ENCODE measurements at places on chromosomes 13 and 19. TPM values are rescaled to one million over a fixed set of nuclear protein-coding genes. Genes with fewer than 3 reads are reported as not detected.
A peak's percentile ranks its signal among the peaks of the same experiment; 100 is the strongest.

Gene LIM2
- total RNA-seq: not detected

Gene C1QTNF9B
- total RNA-seq: not detected

Gene ACER1
- total RNA-seq: not detected

Gene ZNF85
- 5.5 TPM for total RNA-seq

Gene LIN7B
- 10.2 TPM for total RNA-seq

Gene CEACAM16
- not detected for total RNA-seq

Gene PGLYRP2
- total RNA-seq: not detected

Gene TLE2
- 0.15 TPM for total RNA-seq

Gene PRODH2
- total RNA-seq: not detected

GRCh38 chr19:46193678-46194077, 35.9 kb upstream of the IGFL1 start:
- peaks cover 61% of the 10 kb centered on the region for H3K27me3 ChIP-seq
- peaks cover 15% of the 10 kb centered on the region for H3K4me1 ChIP-seq
- H3K27ac ChIP-seq: no peak overlapping the region
- no peaks in the 10 kb centered on the region for H3K36me3 ChIP-seq

GRCh38 chr13:113665597-113666328, 1.3 kb upstream of the GRK1 start:
- DNase-seq: no peak
- no peak overlapping the region for H3K4me3 ChIP-seq
- peaks cover 7% of the 10 kb centered on the region for H3K36me3 ChIP-seq
- peaks cover 16% of the 10 kb centered on the region for H3K27me3 ChIP-seq
- no peak overlapping the region for H3K27ac ChIP-seq

DNA sequence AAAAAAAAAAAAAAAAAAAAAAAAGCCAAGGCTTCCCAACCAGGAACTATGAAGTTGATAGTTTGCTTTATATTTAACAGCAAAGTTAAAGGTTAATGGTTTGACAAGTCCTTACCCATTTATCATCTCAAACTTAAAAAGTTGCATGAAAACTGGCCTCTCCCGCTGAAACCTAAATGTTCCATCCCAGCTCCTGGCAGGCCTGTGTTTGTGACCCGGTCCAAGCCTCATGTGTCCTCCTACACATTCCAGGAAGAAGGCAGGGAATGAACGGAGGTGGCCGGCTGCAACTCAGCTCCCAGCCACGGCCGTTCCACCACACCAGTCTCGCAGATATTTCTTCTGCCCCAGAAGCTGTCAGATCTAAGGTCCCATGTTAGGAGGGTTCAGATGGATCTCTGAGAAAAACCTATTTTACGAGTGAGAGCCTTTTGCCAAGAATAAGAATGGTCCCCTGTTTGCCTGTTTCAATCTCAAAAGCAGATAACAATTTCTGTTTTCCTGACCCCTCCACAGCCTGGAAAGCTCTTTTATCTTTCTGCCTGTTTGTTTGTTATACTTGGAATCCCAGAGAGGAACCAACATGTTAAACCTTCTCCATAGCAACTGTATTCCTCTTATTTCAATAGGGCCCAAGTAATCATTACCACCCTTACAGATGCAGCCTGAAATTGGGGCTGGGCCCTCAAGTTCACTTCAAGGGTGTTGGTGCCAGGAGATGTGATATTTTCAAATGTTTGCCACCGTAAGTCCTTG, 56.5 kb downstream of the KCTD12 start:
- H3K27ac ChIP-seq: no peak overlapping the region
- H3K4me1 ChIP-seq: no peaks in the 10 kb centered on the region
- H3K36me3 ChIP-seq: no peaks in the 10 kb centered on the region
- no peak for DNase-seq
- H3K27me3 ChIP-seq: peaks cover 11% of the 10 kb centered on the region

DNA sequence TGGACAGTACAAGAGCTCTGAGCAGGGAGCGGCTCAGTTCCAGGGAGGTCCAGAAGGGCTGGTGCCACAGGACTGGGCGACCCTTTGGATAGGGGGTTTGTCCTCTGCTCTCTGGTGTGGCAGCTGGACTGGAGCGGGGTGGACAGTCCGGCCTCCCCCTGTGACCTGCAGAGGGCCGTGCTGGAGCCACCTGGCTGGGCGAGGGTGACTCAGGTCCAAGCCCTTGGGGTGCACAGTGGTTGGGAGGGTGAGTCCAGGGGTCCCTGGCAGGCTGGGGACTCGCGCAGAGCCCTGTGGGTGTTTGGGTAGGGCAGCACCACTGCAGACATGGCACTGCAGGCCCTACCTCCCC, 7.2 kb downstream of the SSBP4 start:
- no peak for DNase-seq
- H3K36me3 ChIP-seq: no peaks in the 10 kb centered on the region
- H3K27ac ChIP-seq: peak overlapping the region; percentile 90

DNA sequence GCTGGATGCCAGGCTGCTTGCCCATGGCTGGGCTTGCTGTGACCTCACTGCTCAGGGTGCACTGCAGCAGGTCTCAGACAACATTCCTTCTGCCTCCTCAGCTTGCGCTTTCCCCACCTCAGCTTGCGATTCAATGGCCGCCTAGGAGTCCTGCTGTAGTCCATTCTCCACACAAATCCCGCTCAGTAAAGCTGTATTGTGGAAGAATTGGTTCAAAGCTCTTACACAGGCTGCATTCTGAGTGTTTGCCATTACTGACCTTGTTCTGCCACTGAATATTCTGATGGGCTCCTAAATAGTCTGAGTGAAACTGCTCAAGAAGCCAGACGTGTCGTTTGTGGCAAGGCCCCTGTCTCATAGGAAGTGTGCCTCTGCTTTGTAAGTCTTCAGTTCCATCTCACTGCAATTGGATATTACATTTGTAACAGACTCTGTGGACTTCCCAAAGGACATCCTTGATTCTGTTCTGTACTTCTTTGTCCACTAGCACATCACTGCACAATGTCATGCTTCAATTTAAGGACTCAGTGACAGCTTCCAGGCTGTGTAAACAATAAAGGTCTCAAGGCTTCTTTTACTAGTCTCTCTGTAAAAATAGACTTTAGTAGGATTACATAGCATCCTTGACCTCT, 49.8 kb downstream of the KATNAL1 start:
- no peaks in the 10 kb centered on the region for H3K27me3 ChIP-seq
- H3K36me3 ChIP-seq: peaks cover 10% of the 10 kb centered on the region
- DNase-seq: no peak
- peak overlapping the region; percentile 61 for H3K27ac ChIP-seq
- no peak overlapping the region for H3K4me3 ChIP-seq

GRCh38 chr19:45496349-45496953, 396 bp downstream of the RTN2 start:
- H3K36me3 ChIP-seq: no peaks in the 10 kb centered on the region
- no peak for DNase-seq
- H3K4me3 ChIP-seq: peak overlapping the region; percentile 89
- H3K27me3 ChIP-seq: peaks cover 10% of the 10 kb centered on the region

GRCh38 chr13:101942038-101942437, 459.8 kb downstream of the FGF14 start:
- peak; percentile 3 for DNase-seq
- H3K27ac ChIP-seq: no peak overlapping the region
- H3K4me1 ChIP-seq: no peaks in the 10 kb centered on the region
- H3K4me3 ChIP-seq: no peak overlapping the region
- no peaks in the 10 kb centered on the region for H3K36me3 ChIP-seq

DNA sequence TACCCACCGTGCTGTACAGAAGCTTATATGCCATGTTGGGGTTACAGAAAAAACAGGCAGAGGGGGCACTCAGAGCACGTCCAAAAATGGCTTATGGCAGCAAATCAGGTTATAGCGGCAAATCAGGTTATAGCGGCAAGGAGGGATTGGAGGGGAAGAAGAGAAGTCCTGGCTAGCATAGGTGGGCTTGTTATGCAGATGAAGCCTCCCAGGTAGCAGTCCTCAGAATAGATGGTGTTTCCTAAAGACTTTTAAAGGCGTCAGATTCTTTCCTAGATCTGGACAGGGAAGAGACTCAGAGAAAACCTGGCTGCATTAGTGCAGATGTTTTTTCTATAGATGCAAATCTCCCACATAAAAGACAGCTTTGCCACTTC, 19.8 kb upstream of the PLEKHF1 start:
- no peak for DNase-seq
- H3K4me1 ChIP-seq: peaks cover 22% of the 10 kb centered on the region
- peaks cover 7% of the 10 kb centered on the region for H3K27me3 ChIP-seq
- H3K36me3 ChIP-seq: no peaks in the 10 kb centered on the region

DNA sequence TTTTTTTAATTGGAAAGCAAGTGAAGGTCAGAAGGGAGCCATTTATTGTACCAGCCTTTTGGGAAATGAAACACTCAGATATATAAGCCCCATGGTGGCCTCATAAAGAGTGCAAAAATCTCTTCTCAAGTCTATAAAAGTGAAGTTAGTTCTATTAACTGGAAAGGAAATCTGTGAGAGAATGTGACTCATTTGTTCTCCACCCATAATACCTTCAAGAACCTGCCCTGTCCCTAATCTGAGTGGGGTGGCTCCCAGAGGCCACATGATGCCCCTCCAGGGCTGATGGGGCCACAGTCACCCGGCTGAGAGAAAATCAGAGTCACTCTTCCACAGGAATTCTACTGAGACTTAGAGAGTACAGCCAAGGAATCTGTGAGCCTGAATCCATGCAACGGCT, 65.8 kb upstream of the SERP2 start:
- peaks cover 71% of the 10 kb centered on the region for H3K4me1 ChIP-seq
- H3K4me3 ChIP-seq: no peak overlapping the region
- no peak overlapping the region for H3K27ac ChIP-seq
- no peak for DNase-seq
- peaks cover 7% of the 10 kb centered on the region for H3K27me3 ChIP-seq

GRCh38 chr19:30722761-30723160, 350.6 kb downstream of the ZNF536 start:
- no peak overlapping the region for H3K27ac ChIP-seq
- no peak for DNase-seq
- H3K27me3 ChIP-seq: peaks cover 3% of the 10 kb centered on the region

DNA sequence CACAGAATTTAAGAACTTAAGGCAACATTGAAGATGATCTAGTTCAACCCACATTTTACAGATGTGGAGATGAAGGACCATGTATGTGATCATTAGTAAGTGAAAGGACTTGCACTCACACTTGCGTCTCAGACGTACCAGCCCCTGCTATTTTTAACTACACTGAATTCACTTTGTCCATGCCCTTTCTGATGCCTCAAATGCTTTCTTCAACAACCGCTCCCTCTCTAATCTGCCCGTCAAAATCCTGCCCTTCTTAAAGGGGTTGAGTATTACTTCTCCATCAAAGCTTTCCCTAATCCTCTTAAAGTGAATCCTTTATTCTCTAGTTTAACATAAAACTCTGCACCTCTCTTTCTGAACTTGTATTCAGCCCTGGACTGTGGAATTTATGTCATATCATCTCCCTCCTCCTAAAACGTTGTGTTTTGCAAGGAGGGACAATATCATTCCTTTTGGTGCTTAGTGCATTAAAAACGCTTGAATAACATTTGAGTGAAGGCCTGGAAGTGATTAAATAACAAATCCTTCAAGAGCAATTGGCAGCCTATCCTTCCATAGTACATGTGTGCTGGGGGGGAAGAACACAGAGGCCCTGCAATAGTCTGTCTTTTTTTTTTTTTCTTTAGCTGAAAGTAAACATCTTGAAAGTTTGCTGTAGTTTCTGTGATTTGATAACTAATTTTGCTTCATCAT, 493.3 kb downstream of the LMO7 start:
- H3K4me1 ChIP-seq: no peaks in the 10 kb centered on the region
- DNase-seq: no peak
- H3K36me3 ChIP-seq: no peaks in the 10 kb centered on the region
- H3K4me3 ChIP-seq: no peak overlapping the region

DNA sequence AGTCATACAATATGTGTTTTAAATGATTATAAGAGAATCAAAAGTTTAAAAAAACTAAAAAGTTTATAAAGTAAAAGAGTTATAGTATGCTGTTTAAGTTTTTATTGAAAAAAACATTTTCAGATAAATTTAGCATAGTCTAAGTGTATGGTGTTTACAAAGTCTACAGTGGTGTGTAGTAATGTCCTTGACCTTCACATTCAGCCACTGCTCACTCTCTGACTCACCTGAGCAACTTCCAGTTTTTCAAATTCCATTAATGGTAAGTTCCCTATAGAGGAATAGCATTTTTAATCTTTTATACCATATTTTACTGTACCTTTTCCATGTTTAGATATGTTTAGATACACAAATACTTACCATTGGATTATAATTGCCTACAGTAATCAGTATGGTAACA, 842.4 kb upstream of the KLHL1 start:
- H3K4me1 ChIP-seq: no peaks in the 10 kb centered on the region
- no peaks in the 10 kb centered on the region for H3K36me3 ChIP-seq
- DNase-seq: no peak
- no peak overlapping the region for H3K27ac ChIP-seq
- no peak overlapping the region for H3K4me3 ChIP-seq

DNA sequence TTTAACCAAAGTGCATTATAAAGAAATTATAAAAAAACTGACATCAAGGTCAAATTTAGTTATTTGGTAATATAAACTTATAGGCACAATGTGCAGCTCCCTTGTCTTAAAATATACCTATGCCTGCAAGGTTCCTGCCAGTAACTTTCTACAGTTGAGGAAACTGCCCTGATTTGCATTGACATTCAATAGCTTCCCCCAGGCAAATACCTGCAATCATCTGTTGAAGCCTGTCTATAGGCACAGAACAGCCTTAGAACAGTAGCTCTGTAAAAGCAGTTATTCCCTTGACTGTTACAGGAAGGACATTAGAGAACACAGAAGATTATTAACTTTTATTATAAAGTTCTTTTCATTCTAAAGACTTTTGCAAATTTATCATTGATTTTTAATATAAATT, 1239.5 kb downstream of the PCDH9 start:
- H3K27me3 ChIP-seq: peaks cover 1% of the 10 kb centered on the region
- no peak for DNase-seq
- H3K4me3 ChIP-seq: no peak overlapping the region
- no peaks in the 10 kb centered on the region for H3K36me3 ChIP-seq

DNA sequence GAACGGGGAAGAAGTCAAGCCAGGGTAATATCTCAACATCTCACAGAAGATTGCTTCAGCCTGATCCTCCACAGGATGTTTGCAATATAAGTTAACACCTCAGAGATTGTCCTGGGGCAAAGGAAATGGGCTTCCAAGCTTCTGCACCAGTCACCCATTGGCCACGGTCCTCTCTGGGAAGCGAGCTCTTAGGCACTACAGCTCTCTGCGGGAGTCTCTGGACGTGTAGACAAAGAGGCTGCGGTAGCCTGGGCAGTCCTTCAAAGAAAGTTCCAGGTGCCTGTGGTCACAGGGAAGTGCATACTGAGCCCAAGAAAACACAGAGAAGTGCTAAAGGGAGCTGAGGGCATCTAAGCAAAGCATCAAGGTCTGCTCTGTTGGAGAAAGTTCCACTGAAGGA, 805.7 kb downstream of the DIAPH3 start:
- no peak for DNase-seq
- H3K36me3 ChIP-seq: no peaks in the 10 kb centered on the region

GRCh38 chr19:15154002-15154612, 46.7 kb downstream of the NOTCH3 start:
- DNase-seq: peak; percentile 33
- H3K27ac ChIP-seq: no peak overlapping the region
- H3K4me3 ChIP-seq: no peak overlapping the region
- peaks cover 1% of the 10 kb centered on the region for H3K36me3 ChIP-seq
- peaks cover 9% of the 10 kb centered on the region for H3K27me3 ChIP-seq

Data from HFFc6 (cell line).